ENCODE measurements at places on chromosomes 12 and 14. TPM values are rescaled to one million over a fixed set of nuclear protein-coding genes. Genes with fewer than 3 reads are reported as not detected.

The CARMIL3 gene
- total RNA-seq, result 0.48 TPM

The GPX2 gene
- not detected for total RNA-seq

The PAPLN gene
- 1.0 TPM for total RNA-seq

The TMEM116 gene
- 13.4 TPM for total RNA-seq

The MIP gene
- not detected for total RNA-seq

The KRT6B gene
- total RNA-seq, result not detected

The PLA2G1B gene
- total RNA-seq, result not detected

The NFKBIA gene
- 293 TPM for total RNA-seq

The CMA1 gene
- total RNA-seq, result 2.1 TPM

The WSCD2 gene
- not detected for total RNA-seq

DNA sequence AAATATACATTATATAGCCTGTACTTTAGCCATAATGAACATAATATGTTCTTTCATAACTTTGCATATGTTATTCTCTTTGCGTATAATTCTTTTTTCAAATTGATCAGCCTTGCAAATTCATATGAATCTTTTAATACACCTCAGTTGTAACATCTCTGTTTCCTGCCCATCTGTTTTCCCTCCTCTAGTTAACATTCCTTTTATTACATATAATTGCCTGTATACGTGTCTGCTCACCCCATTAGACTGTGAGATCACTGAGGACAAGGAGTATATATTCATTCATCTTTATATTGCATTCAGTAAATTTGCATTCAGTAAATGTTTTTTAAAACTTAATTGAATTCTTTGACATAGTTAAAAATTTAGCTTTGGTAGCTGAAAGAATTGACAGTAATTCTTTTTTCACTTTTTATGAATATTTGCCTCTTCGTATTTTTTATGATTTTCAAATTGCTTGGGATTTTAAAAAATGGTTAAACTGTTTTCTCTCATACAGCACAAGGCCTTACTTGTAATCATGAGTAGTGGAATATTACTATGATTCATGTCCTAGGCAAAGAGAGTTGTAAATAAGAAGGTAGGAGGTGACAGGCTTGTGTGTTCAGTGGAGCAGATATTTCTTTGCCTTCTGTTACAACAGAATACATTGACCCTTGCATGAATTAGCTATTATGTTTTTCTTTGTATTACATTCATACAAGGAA, 32.8 kb upstream of the KLHL42 start:
- no peak for DNase-seq

- DNase-seq, result no peak
Observed at GRCh38 chr14:101906645-101907044, 57.7 kb upstream of the DYNC1H1 start.

DNA sequence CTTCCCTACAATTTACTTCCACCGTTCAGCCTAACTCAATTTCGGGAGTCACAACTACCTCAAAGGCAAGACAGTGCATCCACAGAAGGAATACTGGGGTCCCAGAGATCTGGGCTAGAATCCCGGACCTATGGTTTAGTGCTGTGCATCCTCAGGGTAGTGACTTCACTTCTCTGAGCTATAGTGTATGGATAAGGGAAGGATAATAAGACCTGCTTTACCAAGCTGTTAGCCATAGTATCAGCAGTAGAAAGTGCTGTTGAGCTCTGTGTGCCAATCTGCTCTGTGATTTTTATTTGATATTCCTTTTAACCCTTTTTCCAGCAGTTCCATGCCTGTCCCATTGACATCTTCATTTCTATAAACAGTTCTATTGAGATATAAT, 1044.3 kb downstream of the BCL11B start:
- DNase-seq, result no peak

GRCh38 chr12:91023326-91024004, 18.7 kb upstream of the EPYC start:
- no peak for DNase-seq

- DNase-seq, result no peak
Observed at GRCh38 chr12:46675736-46676135, 150.1 kb downstream of the SLC38A4 start.

DNA sequence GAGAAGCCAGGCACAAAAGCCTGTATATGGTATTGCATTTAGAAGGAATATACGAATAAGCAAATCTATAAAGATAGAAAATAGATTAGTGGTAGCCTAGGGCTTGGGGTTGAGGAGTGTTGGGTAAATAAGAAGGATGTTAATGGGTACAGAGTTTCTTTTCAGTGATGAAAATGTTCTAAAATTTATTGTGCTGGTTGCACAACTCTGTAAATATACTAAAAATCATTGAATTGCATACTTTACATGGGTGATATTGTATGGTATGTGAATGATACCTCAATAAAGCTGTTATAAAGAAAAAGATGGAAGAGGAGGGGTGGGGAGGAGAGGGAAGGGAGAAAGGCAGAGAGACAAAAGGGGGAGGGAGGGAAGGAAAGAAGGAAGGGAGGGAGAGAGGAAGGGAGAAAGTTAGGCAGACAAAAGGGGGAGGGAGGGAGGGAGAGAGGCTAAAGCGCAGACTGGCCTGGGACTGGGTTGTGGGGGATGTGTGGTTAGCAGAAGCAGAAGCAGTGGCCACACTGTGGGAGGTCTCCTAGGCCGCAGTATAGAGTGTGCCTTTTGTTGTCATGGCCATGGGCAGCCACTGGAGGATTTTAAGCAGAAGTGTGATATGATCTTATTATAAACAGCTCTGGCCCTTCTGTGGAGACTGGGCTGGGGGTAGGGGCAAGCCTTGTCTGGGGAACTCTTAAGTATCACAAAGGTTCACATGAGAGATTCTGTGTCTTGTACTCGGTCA, 73.6 kb upstream of the ELK3 start:
- DNase-seq, result no peak

- no peak for DNase-seq
Observed at GRCh38 chr14:64238631-64239030, 55.5 kb downstream of the ESR2 start.

DNA sequence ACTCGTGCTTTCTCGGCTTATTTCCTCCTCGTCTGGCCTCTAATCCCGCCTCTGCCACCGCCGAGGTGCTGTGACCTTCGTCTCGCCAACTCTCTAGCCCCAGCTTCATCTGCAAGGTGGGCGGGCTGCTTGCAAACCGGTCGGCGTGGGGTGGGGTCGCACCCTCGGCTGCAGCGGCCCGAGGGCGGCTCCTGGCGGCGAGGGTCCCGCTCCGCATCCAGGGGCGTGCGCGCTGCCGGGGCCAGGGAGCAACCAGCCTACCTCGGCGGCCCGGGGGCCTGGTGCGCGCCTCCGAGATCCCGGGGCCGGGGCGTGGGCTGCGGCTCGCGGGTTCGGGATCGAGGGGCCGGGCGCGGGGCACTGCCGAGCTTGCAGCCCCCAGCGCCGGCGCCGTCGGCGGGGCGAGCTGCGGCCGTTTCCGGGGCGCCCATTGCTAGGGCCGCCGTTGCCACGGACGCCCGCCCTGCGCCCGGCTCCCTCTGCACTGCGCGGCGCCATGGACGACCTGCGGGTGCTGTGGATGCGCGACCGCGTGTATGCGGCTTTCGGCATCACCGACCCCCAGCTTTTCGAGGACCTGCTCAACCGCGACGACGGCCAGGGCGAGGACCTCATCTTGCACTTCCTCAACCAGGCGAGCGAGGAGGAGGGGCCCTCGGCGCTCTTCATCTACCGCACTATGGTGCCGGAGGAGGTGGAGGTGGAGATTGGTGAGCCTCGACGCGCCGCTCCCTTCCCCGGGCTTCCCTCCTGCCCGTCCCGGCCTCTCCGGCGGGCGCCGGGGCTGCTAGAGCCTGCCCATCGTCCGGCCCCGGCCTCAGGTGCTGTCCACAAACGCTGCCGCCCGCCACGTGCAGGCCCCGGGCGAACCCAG, at the start of gene DNAH10:
Gene DNAH10 (plus strand): TSS at position 461 of the 874 bp plus-strand sequence. CDS start 36 bp downstream, at position 497.
- DNase-seq, result peak; percentile 34

- no peak for DNase-seq
Observed at GRCh38 chr12:100075598-100075997, 67.1 kb downstream of the BLTP3B start.

- DNase-seq, result no peak
Observed at GRCh38 chr14:34201909-34202637, 251.2 kb upstream of the EGLN3 start.

GRCh38 chr14:71563492-71564153, 368.6 kb upstream of the RGS6 start:
- no peak for DNase-seq

DNA sequence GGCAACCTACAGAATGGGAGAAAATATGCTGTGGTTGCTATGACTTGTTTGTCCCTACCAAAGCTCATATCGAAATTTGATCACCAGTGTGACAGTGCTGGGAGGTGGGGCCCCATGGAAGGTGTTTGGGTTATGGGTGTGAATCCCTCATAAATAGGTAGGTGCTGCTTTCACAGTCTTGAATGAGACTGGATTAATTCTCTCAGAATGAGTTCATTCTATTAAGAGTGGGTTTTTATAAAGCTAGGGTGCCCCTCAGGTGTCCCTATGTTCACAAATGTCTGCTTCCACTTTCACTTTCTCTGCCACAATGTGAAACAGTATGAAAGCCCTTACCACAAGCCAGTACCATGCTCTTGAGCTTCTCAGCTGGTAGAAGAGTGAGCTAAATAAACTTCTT, 133.5 kb downstream of the CPNE8 start:
- DNase-seq, result peak; percentile 34

DNA sequence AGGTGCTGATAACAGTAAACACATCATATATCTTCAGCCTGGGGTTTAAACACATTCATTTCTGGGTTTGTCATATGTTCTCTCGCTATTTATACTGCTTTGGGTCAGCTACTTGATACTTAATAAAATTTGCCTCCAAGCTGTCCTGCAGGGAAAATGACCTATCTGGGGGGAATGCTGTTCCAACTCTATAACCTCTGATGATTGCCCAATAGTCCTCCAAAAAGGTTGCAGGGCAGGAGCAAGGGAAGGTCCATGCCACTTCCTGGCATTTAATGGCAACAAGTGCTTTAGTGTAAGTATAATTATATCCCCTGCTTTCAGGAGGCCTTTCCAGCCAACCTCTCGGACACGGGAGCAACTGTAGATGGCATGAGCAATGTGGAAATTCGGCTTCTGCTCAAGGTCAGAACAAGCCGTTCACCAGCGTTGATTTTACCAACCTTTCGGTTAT, 198.0 kb upstream of the EEA1 start:
- no peak for DNase-seq

DNA sequence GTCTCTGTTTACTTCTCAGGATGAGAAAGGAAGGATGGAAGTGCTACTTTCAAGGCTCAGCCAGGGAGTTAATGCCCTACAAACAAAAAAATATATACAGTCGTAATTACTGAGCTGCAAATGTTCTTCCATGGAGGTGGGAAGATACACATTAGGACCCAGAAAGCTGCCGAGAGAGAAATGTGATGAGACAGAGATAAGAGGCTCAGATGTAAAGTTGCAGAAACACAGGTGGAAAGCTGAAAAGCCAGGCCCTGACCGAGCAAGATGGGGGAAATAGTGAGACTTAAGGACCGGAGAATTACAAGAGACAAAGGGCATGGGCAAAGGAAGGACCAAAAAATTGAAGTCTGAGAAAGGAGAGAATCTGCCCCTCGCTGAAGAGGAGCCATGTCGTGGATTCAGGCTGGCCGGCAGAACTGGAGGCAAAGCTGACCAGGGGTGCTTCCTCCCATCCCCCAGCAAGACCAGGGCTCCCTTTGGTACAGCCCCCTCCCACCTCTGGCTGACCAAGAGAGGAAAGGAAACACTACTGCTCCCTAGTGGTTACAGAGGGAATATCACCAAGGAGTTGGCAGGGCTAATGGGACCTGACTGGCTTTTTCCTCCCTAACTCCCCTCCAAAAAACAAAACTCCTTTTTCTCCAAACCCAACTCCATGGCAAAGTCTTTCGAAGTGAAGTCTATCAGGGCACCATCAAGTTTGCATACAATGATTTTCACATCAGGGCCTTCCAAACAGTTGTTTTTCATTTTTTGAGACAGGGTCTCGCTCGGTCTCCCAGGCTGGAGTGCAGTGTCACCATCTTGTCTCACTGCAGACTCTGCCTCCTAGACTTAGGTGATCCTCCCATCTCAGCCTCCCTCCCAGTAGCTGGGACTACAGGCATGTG, 12.1 kb downstream of the ZFHX2 start:
- peak; percentile 26 for DNase-seq

GRCh38 chr14:92734618-92735017, 13.8 kb downstream of the LGMN start:
- DNase-seq, result no peak

DNA sequence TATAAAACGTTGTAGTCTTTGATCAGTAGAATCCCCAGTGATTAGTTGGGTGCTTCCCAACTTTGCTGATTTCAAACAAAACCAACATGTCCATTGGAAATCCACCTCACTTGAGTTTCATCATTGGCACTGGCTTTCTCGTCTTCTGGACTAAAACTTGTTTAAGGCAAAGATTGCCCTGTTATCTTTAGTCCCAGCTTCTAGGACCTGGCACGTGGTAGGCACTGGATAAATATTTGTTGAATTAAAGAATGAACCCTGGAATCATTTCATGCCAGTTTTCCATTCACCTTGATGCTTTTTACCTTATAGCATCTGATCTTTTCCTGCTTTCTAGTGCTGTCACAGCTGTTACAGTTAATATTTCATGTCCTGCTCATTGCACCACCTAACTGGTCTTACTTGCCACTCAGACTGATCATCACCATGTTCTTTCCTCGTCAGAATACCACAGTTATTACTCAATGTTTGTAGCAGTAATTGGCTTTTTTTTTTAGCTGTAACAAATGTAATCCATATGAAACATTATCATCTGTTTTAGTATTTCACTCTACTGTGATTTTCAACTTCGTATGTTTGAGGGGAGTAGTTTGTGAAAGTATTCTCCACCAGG, 7.3 kb upstream of the C12orf50 start:
- no peak for DNase-seq

DNA sequence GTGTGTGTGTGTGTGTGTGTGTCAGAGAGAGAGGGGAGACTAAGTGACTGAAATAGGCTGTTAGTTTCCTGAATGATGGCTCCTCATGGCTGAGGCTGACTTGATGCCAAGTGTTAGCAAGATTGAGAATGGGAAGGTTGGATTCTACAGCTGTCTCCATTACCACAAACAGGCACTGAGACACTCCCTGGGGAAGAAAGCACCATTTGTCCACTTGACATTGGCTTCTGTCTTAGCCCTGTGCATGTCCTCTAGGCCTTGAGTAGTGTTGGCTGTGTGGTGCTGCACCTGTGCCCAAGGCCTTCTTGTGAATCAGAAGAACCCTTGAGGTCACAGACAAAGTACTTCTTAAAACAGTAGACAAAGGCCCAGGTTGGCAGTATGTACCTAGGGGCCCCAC, 15.6 kb downstream of the ERG28 start:
- no peak for DNase-seq

GRCh38 chr14:74663884-74664283, 49.0 kb downstream of the AREL1 start:
- no peak for DNase-seq

- peak; percentile 73 for DNase-seq
Observed at GRCh38 chr12:94147991-94148738, at the start of gene PLXNC1. PLXNC1 (plus strand) TSS chr12:94148577; CDS start chr12:94148972, 395 bp downstream.

GRCh38 chr12:16093825-16094224, 182.7 kb downstream of the DERA start:
- DNase-seq, result no peak
